ENCODE measurements at places on chromosomes 16 and 17. TPM values are rescaled to one million over a fixed set of nuclear protein-coding genes. Genes with fewer than 3 reads are reported as not detected.
A peak's percentile ranks its signal among the peaks of the same experiment; 100 is the strongest.

DNA sequence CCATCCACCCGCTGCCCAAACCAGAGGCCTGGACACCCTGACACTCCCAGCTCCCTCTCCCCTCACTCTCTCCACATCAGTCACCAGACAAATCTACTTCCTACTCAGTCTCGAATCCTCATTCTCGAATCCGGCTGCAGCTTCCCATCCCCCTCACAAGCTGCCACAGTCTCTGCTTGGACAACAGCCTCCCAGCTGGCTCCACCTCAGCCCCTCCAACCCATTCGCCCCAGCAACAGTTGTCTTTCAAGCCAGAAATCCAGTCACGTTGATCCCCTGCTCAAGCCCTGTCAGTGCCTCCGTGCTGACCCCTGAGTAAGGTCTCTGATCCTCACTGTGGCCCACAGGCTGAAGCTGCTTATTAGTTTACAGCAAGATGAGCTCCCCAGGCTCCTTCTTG, 44.2 kb upstream of the MTSS2 start:
- no peaks in the 10 kb centered on the region for H3K36me3 ChIP-seq
- no peak overlapping the region for H3K4me3 ChIP-seq
- no peak overlapping the region for H3K27ac ChIP-seq
- H3K27me3 ChIP-seq: no peaks in the 10 kb centered on the region
- peaks cover 24% of the 10 kb centered on the region for H3K4me1 ChIP-seq
- DNase-seq: no peak

DNA sequence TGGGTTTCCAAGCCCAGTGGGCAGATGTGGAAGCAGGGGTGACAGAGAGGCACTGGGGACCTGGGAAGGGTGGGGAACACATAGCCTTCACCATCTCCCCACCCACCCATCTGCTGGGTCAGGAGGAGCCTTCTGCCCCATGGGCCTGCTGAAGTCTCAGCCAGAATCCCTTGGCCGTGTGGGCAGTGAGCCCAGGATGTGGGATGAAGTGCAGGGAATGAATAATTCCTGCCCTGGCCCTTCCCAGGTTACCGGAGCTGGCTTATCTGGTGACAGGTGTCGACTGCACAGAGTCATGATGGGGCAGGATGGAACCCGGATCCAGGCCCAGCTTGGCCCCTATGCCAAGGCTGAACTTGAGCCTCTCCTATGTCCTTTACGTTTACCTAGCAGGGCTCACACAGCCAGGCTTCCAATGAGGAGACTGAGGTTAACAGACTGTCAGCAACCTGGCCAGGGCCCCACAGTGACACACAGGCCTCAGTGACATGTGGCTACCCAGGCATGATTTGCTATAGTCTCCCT, 17.5 kb downstream of the ATP2A3 start:
- H3K36me3 ChIP-seq: no peaks in the 10 kb centered on the region
- peaks cover 4% of the 10 kb centered on the region for H3K4me1 ChIP-seq
- no peaks in the 10 kb centered on the region for H3K27me3 ChIP-seq
- no peak overlapping the region for H3K27ac ChIP-seq
- H3K4me3 ChIP-seq: no peak overlapping the region

- no peaks in the 10 kb centered on the region for H3K36me3 ChIP-seq
- H3K27me3 ChIP-seq: no peaks in the 10 kb centered on the region
- H3K4me1 ChIP-seq: no peaks in the 10 kb centered on the region
- no peak for DNase-seq
Measured at GRCh38 chr17:73379826-73380225, 68.0 kb upstream of the CDC42EP4 start.

- no peak overlapping the region for H3K27ac ChIP-seq
- peaks cover 3% of the 10 kb centered on the region for H3K4me1 ChIP-seq
- no peak for DNase-seq
- no peaks in the 10 kb centered on the region for H3K27me3 ChIP-seq
- H3K4me3 ChIP-seq: no peak overlapping the region
Measured at GRCh38 chr17:48825446-48826381, 5.1 kb upstream of the CALCOCO2 start.

DNA sequence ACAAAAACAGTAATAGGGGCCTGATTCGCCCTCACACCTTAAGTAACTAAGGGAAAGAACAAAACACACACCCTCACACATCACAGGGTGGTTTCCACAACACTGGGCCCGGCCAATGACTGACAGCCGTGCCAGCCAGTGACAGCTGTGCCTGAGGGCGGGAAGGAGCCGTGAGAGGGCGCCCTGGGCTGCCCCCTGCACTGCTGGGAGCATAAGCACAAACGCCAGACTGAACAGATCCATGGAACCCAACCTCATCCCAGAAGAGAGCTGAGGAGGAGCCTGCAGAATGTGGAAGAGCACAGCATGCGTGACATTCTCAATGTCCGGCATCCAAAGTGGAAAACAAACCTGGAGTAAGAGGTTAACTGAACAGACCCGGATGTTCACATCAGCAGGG, 16.0 kb downstream of the CSNK1D start:
- H3K27ac ChIP-seq: no peak overlapping the region
- H3K36me3 ChIP-seq: no peaks in the 10 kb centered on the region
- no peaks in the 10 kb centered on the region for H3K4me1 ChIP-seq
- H3K4me3 ChIP-seq: no peak overlapping the region

DNA sequence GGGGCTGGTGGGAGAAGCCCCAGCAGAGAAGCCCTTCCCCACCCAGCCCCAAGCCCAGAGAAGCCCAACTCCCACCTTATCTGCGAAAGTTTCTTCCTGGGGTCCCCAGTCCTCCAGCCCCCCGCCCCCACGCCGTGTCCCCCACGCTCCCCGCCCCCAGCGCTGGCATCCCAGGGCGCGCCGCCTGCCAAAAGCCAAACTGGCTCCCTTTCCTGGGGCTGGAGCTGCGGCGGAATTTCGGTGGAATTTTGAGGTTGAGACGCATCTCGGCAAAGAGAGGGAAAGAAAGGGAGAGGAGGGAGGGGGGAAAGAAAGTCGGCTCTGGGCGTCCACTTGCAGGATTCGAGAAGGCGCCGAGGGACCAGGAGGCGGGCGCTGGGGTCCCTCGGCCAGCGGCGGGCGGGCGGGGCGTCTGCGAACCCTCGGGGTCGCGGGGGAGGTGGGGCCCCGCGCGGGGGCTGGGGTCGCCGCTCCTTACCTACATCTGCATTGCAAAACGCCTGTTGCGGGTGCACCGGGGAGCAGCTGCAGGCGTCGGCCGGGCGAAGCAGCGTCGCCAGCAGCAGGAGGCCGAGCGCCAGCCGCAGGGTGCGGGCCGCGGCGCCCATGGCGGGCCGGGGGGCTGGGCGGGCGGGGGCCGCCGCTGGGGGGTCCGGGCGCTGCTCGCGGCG, 571 bp downstream of the TIMP2 start:
- no peaks in the 10 kb centered on the region for H3K36me3 ChIP-seq
- DNase-seq: peak; percentile 45
- H3K27ac ChIP-seq: peak overlapping the region; percentile 61
- H3K27me3 ChIP-seq: no peaks in the 10 kb centered on the region
- H3K4me3 ChIP-seq: peak overlapping the region; percentile 82

DNA sequence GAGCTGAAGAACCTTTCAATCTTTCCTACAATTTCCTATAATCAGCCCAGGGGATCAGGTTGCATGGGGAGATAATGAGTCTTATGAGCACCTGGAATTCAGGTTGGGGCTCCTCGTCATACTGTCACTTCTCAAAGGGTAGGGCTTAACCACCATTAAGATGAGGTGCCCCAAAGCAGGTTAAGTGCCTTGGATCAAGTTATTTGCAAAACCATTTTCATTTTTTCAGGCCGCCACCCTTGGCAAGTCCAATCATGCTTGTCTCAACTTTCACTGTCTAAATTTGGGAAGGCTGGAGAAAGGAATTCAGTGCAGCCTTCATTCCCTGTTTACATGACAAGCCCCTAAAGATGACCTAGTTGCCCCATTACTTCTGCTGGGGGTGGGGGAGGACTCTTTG, 44.9 kb upstream of the TANGO6 start:
- no peaks in the 10 kb centered on the region for H3K36me3 ChIP-seq
- DNase-seq: no peak
- H3K27ac ChIP-seq: no peak overlapping the region
- H3K4me3 ChIP-seq: no peak overlapping the region
- H3K27me3 ChIP-seq: no peaks in the 10 kb centered on the region

- no peaks in the 10 kb centered on the region for H3K27me3 ChIP-seq
- H3K27ac ChIP-seq: no peak overlapping the region
- H3K4me3 ChIP-seq: no peak overlapping the region
- no peaks in the 10 kb centered on the region for H3K36me3 ChIP-seq
- no peak for DNase-seq
Measured at GRCh38 chr16:66006485-66006884, 360.0 kb upstream of the CDH5 start.

- H3K27me3 ChIP-seq: no peaks in the 10 kb centered on the region
- H3K4me1 ChIP-seq: peaks cover 4% of the 10 kb centered on the region
- no peak overlapping the region for H3K27ac ChIP-seq
- no peaks in the 10 kb centered on the region for H3K36me3 ChIP-seq
Measured at GRCh38 chr16:27366687-27367460, 35.1 kb upstream of the IL21R start.

- DNase-seq: no peak
- H3K4me1 ChIP-seq: peaks cover 4% of the 10 kb centered on the region
- H3K27me3 ChIP-seq: no peaks in the 10 kb centered on the region
- no peaks in the 10 kb centered on the region for H3K36me3 ChIP-seq
Measured at GRCh38 chr16:1101133-1101532, 5.1 kb upstream of the C1QTNF8 start.

DNA sequence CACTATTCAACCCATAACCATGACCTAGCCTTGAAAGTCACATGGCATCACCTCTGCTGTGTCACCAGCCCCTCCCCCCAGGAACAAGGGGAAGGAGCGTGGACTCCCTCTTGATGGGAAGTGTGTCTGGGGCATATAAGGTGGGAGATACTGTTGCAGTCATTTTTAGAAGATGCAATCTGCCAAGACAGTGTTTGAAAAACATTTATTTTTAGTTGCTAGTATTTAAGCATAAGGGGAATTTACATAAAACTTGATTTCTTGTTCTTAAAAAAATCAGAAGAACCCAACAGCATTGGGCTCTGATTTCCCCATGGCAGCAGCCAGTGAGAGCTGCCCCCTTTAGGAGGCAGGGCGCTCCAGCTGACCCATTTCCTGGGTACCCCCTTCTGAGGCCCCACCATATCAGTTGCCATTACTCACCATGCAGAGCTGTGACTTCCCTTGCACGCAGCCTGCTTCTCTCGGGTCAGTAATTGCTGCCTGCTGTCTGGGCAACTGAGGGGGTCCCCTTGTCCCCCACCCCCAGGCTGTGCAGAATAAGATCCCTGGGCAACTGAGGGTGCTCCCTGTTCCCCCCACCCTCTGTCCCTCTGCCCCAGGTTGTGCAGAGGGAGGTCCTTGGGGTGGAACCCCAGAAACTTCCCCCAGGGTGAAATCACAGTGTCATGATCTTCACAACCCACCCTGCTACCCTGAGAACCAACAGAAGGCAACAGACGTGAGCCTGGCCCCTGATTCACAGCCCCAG, 11.8 kb upstream of the CDC42EP4 start:
- H3K4me1 ChIP-seq: peaks cover 10% of the 10 kb centered on the region
- no peak overlapping the region for H3K27ac ChIP-seq
- no peak overlapping the region for H3K4me3 ChIP-seq
- H3K36me3 ChIP-seq: no peaks in the 10 kb centered on the region
- no peak for DNase-seq

GRCh38 chr17:32487473-32488176, 832 bp downstream of the CDK5R1 start:
- H3K4me1 ChIP-seq: peaks cover 12% of the 10 kb centered on the region
- H3K4me3 ChIP-seq: peak overlapping the region; percentile 41

- H3K27me3 ChIP-seq: no peaks in the 10 kb centered on the region
- no peak overlapping the region for H3K4me3 ChIP-seq
- DNase-seq: no peak
- H3K36me3 ChIP-seq: no peaks in the 10 kb centered on the region
- no peaks in the 10 kb centered on the region for H3K4me1 ChIP-seq
- no peak overlapping the region for H3K27ac ChIP-seq
Measured at GRCh38 chr17:20944014-20944865, 98.6 kb downstream of the USP22 start.

GRCh38 chr16:1123525-1124230, 27.6 kb upstream of the C1QTNF8 start:
- H3K27ac ChIP-seq: no peak overlapping the region
- no peak overlapping the region for H3K4me3 ChIP-seq
- no peaks in the 10 kb centered on the region for H3K4me1 ChIP-seq
- H3K36me3 ChIP-seq: no peaks in the 10 kb centered on the region
- no peaks in the 10 kb centered on the region for H3K27me3 ChIP-seq

GRCh38 chr16:10097271-10097670, 85.0 kb downstream of the GRIN2A start:
- H3K27me3 ChIP-seq: no peaks in the 10 kb centered on the region
- DNase-seq: no peak
- no peak overlapping the region for H3K4me3 ChIP-seq
- no peaks in the 10 kb centered on the region for H3K4me1 ChIP-seq

DNA sequence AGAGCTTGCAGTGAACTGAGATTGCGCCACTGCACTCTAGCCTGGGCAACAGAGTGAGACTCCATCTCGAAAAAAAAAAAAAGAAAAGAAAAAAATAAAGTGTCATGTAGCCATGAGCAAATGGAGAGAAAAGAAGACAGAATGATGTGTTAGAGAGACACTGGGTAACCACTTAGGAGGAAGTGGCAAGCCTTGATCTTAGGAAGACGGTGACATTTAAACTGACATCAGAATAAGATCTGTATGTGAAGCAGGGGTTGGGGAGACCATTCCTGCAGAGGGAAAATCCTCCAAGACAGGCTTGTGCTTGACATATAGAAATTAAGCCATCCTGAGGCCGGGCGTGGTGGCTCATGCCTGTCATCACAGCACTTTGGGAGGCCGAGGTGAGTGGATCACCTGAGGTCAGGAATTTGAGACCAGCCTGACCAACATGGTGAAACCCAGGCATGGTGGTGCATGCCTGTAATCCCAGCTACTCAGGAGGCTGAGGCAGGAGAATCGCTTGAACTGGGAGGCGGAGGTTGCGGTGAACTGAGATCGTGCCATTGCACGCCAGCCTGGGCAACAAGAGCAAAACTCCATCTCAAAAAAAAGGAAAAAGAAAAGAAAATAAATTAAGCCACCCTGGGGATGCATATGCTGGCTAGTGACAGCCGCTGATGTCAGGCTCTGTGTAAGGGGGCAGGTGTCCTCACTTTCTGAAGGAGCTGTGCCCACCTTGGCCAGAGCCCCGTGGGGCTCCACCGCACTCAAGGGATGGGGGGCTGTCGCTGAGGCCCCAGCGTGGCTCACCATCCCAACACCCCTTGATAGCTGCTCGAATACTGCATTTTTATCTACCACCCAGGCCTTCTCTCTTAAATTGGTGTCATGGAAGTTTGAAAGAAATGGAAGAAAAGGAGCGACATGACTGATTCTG, 13.1 kb upstream of the CYB5B start:
- no peak for DNase-seq
- H3K4me1 ChIP-seq: peaks cover 1% of the 10 kb centered on the region
- no peak overlapping the region for H3K27ac ChIP-seq
- H3K36me3 ChIP-seq: no peaks in the 10 kb centered on the region

CCL1 gene
- not detected for polyA plus RNA-seq

ENPP7 gene
- polyA plus RNA-seq: not detected

KCNJ18 gene
- not detected for polyA plus RNA-seq

KRTAP4-1 gene
- not detected for polyA plus RNA-seq

KRTAP9-6 gene
- polyA plus RNA-seq: not detected

NTN1 gene
- 1.1 TPM for polyA plus RNA-seq

CDH15 gene
- 0.19 TPM for polyA plus RNA-seq

C1QTNF8 gene
- not detected for polyA plus RNA-seq

Data from ovary (tissue), 10 donors.